ENCODE measurements at places on chromosomes 11 and 22. TPM values are rescaled to one million over a fixed set of nuclear protein-coding genes. Genes with fewer than 3 reads are reported as not detected.

DNA sequence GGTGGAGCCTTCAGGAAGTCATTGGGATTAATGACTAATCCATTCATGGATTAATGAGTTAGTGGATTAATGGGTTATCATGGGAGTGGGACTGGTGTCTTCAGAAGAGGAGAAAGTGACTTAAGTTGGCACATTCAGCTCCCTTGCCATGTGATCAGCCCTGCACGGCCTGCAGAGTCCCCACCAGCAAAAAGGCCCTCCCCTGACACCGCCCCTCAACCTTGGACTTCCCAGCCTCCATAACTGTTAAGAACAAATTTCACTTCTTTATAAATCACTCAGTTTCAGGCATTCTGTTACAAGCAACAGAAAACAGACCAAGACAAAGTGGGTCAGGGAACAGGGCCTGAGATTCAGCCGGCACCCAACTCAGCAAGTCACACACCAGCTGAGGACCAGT lies 85.3 kb downstream of the MICAL3 start:
- peaks cover 10% of the 10 kb centered on the region for H3K4me1 ChIP-seq
- no peaks in the 10 kb centered on the region for H3K27me3 ChIP-seq
- H3K27ac ChIP-seq: no peak overlapping the region
- H3K4me3 ChIP-seq: no peak overlapping the region
- no peak for DNase-seq

- no peaks in the 10 kb centered on the region for H3K27me3 ChIP-seq
- no peaks in the 10 kb centered on the region for H3K36me3 ChIP-seq
Observed at GRCh38 chr11:6237266-6237665, 1.6 kb upstream of the CNGA4 start.

- DNase-seq: no peak
- no peaks in the 10 kb centered on the region for H3K36me3 ChIP-seq
- H3K4me1 ChIP-seq: peaks cover 15% of the 10 kb centered on the region
- no peaks in the 10 kb centered on the region for H3K27me3 ChIP-seq
Observed at GRCh38 chr11:68186061-68186460, 27.0 kb downstream of the KMT5B start.

DNA sequence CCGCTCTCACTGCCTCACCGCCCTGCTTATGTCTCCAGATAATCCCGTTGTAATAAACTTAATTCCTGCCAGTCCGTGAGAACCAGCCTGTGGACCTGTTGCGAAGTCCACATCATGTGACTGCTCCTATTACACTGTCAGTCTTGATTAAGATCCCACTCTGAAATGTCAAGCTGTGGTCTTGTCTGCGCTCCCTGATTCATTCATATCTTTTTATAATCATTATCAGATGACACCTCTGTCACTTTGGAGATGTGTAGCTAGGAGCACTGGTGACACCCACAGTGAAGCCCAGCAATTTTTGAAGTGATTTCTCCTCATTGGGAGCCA lies 377.3 kb downstream of the TBC1D22A start:
- DNase-seq: no peak
- H3K27me3 ChIP-seq: no peaks in the 10 kb centered on the region
- H3K27ac ChIP-seq: no peak overlapping the region
- H3K36me3 ChIP-seq: no peaks in the 10 kb centered on the region
- no peak overlapping the region for H3K4me3 ChIP-seq

- peaks cover 50% of the 10 kb centered on the region for H3K4me1 ChIP-seq
- H3K27me3 ChIP-seq: no peaks in the 10 kb centered on the region
- H3K4me3 ChIP-seq: no peak overlapping the region
- H3K36me3 ChIP-seq: no peaks in the 10 kb centered on the region
Observed at GRCh38 chr11:47992959-47993820, 12.8 kb downstream of the PTPRJ start.

- peaks cover 18% of the 10 kb centered on the region for H3K36me3 ChIP-seq
- no peaks in the 10 kb centered on the region for H3K27me3 ChIP-seq
- H3K4me1 ChIP-seq: peaks cover 5% of the 10 kb centered on the region
- no peak overlapping the region for H3K27ac ChIP-seq
Observed at GRCh38 chr11:134261626-134262488, 8.5 kb downstream of the ACAD8 start.

DNA sequence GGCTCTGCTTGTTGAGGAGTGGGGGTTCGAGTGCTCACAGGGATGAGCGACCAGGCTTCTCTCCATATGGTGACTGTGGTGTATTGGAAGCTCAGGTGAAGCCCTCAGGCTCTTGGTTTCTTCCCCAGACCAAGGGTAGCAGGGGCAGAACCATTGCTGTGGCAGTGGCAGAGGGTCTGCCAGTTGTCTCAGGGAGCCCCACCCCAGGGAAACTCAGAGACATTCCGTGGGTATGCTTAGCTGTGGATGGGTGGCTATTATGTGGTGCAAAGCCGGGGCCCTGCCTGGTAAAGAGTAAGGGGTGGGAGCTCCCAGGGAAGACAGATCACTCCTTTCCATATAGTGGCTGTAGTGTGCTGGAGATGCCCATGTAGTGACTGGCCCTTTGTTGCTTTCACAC lies 167.8 kb downstream of the DLG2 start:
- no peak for DNase-seq
- H3K4me1 ChIP-seq: no peaks in the 10 kb centered on the region
- H3K27me3 ChIP-seq: no peaks in the 10 kb centered on the region
- H3K27ac ChIP-seq: no peak overlapping the region

GRCh38 chr11:76453248-76453647 lies 8.4 kb downstream of the EMSY start:
- no peak overlapping the region for H3K4me3 ChIP-seq
- H3K27ac ChIP-seq: peak overlapping the region; percentile 33
- DNase-seq: no peak
- peaks cover 15% of the 10 kb centered on the region for H3K36me3 ChIP-seq

DNA sequence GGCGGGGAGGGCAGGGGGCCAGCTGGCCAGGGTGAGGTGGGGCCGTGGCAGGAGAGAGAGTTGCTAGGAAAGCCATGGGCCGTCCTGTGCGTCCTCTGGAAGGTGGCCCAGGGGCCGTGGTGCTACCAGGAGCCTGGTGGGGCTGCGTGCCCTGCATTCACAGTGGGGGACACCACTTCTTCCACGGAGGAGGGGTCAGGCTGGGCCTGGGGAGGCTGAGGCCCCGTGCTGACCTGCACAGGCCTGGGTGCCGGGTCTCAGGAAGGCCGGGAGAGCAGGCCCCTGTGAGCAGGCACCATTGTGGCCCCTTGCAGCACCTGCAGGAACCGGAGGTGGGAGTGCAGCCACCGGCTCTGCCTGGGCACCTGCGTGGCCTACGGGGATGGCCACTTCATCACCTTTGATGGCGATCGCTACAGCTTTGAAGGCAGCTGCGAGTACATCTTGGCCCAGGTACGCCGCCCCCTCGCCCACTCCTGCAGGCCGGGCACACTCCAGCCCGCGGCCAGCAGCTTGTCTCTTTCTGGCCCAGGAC lies 12.0 kb downstream of the MUC5B start:
- no peaks in the 10 kb centered on the region for H3K36me3 ChIP-seq
- H3K4me3 ChIP-seq: no peak overlapping the region
- peak; percentile 51 for DNase-seq
- no peaks in the 10 kb centered on the region for H3K27me3 ChIP-seq

- H3K4me1 ChIP-seq: peaks cover 41% of the 10 kb centered on the region
- no peaks in the 10 kb centered on the region for H3K36me3 ChIP-seq
- peak overlapping the region; percentile 85 for H3K27ac ChIP-seq
Observed at GRCh38 chr22:39938509-39939111, 21.6 kb upstream of the TMA7B start.

GRCh38 chr11:12259956-12260355 lies 117.4 kb upstream of the PARVA start:
- H3K27ac ChIP-seq: no peak overlapping the region
- no peaks in the 10 kb centered on the region for H3K4me1 ChIP-seq
- no peak overlapping the region for H3K4me3 ChIP-seq
- no peaks in the 10 kb centered on the region for H3K36me3 ChIP-seq
- DNase-seq: no peak
- H3K27me3 ChIP-seq: no peaks in the 10 kb centered on the region

GRCh38 chr11:88188251-88188931 lies 13.1 kb upstream of the RAB38 start:
- peaks cover 7% of the 10 kb centered on the region for H3K36me3 ChIP-seq
- DNase-seq: no peak
- H3K27ac ChIP-seq: no peak overlapping the region

DNA sequence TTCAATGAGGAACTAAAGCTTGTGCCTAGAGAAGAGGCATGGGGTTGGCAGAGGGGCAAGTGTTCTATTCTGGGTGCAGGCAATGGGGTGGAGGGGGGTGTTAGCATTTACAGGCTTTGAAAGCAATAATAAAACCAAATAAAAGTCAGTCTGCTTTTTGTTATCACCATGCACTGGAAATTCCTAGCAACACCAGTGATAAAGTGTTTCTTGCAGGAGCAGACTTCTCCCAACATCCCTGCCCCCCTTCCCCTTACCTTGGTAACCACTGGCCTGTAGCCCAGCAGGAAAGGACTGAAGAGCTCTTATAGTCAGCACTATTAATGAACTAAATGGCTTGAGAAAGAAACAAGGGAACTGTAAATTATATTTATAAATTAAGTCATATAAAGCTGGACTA lies 65.2 kb upstream of the SESN3 start:
- H3K4me1 ChIP-seq: no peaks in the 10 kb centered on the region
- DNase-seq: no peak
- no peaks in the 10 kb centered on the region for H3K36me3 ChIP-seq

GRCh38 chr11:74672956-74673692 lies 58.1 kb downstream of the CHRDL2 start:
- peaks cover 3% of the 10 kb centered on the region for H3K27me3 ChIP-seq
- H3K27ac ChIP-seq: no peak overlapping the region
- no peaks in the 10 kb centered on the region for H3K4me1 ChIP-seq

The SEC14L2 gene
- total RNA-seq: 1.3 TPM

The TRIM49 gene
- not detected for total RNA-seq

The SCUBE1 gene
- total RNA-seq: 0.14 TPM

The MRGPRX4 gene
- not detected for total RNA-seq

The TMPRSS4 gene
- not detected for total RNA-seq

The PEX26 gene
- 63.5 TPM for total RNA-seq

The ASCC2 gene
- total RNA-seq: 124 TPM

The KRTAP5-9 gene
- not detected for total RNA-seq
